ENCODE measurements at places on chromosomes 12 and 14. TPM values are rescaled to one million over a fixed set of nuclear protein-coding genes. Genes with fewer than 3 reads are reported as not detected.

GRCh38 chr14:33842299-33842698 lies 108.6 kb downstream of the EGLN3 start:
- H3K36me3 ChIP-seq, result no peaks in the 10 kb centered on the region
- no peak overlapping the region for H3K4me3 ChIP-seq
- peaks cover 8% of the 10 kb centered on the region for H3K27me3 ChIP-seq
- no peaks in the 10 kb centered on the region for H3K4me1 ChIP-seq

DNA sequence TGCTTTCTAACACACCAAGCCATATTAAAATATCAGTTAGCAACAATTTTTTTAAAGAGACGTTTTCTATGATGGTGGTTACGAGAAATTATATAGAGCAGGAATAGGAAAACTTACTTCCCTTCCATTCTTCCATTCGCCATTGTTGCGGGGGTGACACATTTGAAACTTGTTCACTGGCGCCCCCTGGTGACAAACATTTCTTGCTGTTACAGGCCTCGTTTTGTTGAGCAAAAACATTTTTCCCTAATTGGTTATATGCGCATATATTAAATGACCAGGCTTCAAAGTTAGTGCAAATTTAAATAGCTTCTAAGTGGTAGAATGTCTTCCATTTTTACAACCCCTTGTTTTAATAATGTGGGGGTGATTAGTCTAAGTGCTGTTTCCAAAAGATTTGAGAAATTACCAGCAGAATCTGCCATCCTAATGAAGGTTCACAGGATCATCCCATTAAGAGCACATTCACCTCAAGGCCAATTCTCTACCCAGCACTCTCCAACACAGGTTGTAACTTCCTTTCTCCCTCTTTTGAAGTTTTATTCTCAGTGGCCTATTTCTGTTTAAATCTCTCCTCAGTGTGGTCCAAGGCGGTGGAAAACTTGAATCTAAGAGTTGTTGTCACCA lies 1124.7 kb downstream of the FLRT2 start:
- no peaks in the 10 kb centered on the region for H3K36me3 ChIP-seq
- H3K27ac ChIP-seq, result no peak overlapping the region
- peak; percentile 37 for DNase-seq
- H3K4me3 ChIP-seq, result no peak overlapping the region

- H3K4me3 ChIP-seq, result no peak overlapping the region
- no peak for DNase-seq
- H3K36me3 ChIP-seq, result no peaks in the 10 kb centered on the region
- no peaks in the 10 kb centered on the region for H3K4me1 ChIP-seq
These were observed 33.7 kb upstream of the PAX9 start for GRCh38 chr14:36627981-36628380.

DNA sequence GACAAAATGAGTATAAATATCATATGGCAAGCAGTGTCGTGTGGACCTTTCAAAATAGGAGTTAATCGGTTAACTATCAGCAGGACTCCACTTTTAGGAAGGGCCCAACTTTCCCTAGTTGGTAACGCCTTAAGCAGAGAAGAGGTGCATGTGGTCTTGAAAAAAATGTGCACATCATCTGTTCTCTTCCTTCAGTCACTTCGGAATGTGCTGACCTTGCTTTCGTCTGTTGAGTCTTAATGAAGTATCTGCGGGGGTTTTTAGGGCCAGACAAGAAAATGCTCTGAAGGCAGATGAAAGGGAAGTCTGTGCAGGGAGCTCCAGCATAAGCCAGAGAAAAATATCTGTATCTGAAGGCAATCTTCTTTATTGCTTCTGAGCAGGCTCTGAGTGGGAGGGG lies 185.2 kb downstream of the AEBP2 start:
- H3K4me3 ChIP-seq, result no peak overlapping the region
- no peaks in the 10 kb centered on the region for H3K36me3 ChIP-seq
- no peaks in the 10 kb centered on the region for H3K4me1 ChIP-seq

- H3K4me1 ChIP-seq, result no peaks in the 10 kb centered on the region
- no peaks in the 10 kb centered on the region for H3K36me3 ChIP-seq
- H3K27ac ChIP-seq, result no peak overlapping the region
- no peaks in the 10 kb centered on the region for H3K27me3 ChIP-seq
These were observed 48.6 kb downstream of the KICS2 start for GRCh38 chr12:64173456-64173855.

- no peaks in the 10 kb centered on the region for H3K4me1 ChIP-seq
- no peak for DNase-seq
- peaks cover 6% of the 10 kb centered on the region for H3K27me3 ChIP-seq
- H3K4me3 ChIP-seq, result no peak overlapping the region
These were observed 868 bp downstream of the CATSPERB start for GRCh38 chr14:91731018-91731417.

GRCh38 chr12:116206828-116207227 lies 70.7 kb downstream of the MED13L start:
- H3K4me3 ChIP-seq, result no peak overlapping the region
- H3K4me1 ChIP-seq, result peaks cover 3% of the 10 kb centered on the region
- no peaks in the 10 kb centered on the region for H3K27me3 ChIP-seq

DNA sequence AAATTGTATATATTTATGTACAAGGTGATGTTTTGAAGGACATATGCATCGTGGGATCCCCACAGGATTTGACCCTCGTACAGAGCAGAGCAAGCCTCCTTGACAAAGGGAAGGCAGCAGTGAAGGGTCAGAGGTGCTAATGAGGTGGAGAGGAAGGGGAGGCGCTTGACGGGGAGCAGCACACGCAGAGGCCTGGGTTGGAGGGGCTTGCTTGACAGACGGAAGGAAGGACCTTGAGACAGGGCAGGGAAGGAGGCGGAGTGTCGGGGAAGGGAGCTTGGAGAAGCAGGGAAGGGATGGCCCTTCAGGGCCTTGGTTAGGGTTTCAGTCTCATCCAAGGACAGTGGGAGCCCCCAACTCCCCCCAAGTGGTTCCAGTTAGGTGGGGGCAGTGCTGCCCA lies 52.6 kb downstream of the ZNF664 start:
- no peaks in the 10 kb centered on the region for H3K27me3 ChIP-seq
- no peaks in the 10 kb centered on the region for H3K36me3 ChIP-seq
- no peak overlapping the region for H3K27ac ChIP-seq
- H3K4me3 ChIP-seq, result no peak overlapping the region
- no peak for DNase-seq
- no peaks in the 10 kb centered on the region for H3K4me1 ChIP-seq

- DNase-seq, result no peak
- H3K27me3 ChIP-seq, result no peaks in the 10 kb centered on the region
- H3K36me3 ChIP-seq, result no peaks in the 10 kb centered on the region
- peaks cover 19% of the 10 kb centered on the region for H3K4me1 ChIP-seq
- no peak overlapping the region for H3K27ac ChIP-seq
- H3K4me3 ChIP-seq, result no peak overlapping the region
These were observed 88.2 kb upstream of the PAWR start for GRCh38 chr12:79778802-79779448.

DNA sequence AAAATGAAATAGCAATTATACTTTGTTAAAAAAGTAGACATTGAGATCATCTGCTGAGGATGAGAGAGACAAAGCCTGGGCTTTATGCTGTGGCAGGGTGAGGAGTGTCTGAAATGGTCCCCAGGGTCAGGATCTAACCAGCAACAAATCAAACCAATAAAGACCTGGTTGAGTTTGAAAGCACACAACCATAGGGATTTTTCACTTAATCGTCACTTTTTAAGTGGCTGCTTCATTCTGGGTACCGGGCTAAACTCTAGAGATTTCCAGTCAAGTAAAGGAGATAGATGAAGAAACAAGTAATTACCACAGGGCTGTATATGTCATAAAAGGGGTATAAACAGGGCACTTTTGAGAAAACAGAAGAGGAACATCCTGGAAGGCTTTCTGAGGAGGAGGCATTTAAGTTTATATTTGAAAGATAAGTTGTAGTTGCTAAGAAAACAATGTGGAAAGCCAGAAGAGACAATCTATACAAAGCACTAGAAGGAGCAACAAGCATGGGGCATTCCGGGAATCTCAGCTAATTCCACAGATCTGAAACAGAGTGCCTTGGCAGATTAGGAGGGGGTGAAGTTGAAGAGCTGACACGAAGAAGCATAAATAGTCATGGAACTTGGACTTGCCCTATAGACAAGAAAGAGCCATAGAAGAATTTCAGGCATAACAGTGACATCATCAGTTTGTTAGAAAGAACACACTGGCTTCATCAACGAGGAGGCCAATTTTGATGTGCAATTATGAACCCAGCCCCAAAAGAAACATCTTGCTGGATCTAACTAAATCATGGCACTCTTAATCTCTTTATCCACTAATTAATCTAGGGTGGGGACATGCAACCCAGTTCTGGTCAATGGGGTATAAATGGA lies 46.9 kb upstream of the FRS2 start:
- no peak overlapping the region for H3K4me3 ChIP-seq
- no peak overlapping the region for H3K27ac ChIP-seq
- no peaks in the 10 kb centered on the region for H3K4me1 ChIP-seq
- no peak for DNase-seq
- H3K36me3 ChIP-seq, result no peaks in the 10 kb centered on the region

- peaks cover 21% of the 10 kb centered on the region for H3K4me1 ChIP-seq
- H3K27me3 ChIP-seq, result no peaks in the 10 kb centered on the region
- no peak overlapping the region for H3K4me3 ChIP-seq
- peaks cover 52% of the 10 kb centered on the region for H3K36me3 ChIP-seq
These were observed 12.9 kb downstream of the GPR84 start for GRCh38 chr12:54351341-54351740.

GRCh38 chr14:92500491-92500941 lies 13.1 kb upstream of the RIN3 start:
- H3K27ac ChIP-seq, result no peak overlapping the region
- H3K4me3 ChIP-seq, result no peak overlapping the region
- no peak for DNase-seq

DNA sequence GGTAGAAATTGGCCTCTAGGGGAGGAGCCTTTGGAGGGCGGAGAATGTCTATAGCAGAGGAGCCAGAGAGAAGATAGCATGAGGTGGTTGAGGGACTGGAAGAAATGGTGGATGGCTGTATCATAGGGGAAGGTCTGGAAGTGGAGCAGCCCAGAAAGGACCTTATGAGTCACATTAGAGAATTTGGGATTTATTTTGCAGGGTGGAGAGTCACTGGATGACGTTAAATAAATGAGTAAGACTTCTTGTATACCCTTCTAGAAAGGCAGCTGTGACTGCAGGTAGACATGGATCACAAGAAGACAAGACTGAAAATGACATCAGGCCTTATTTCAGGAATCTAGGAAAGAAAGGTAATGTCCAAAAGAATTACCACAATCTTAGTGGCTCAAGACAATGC lies 208.2 kb upstream of the TMTC1 start:
- H3K4me3 ChIP-seq, result no peak overlapping the region
- H3K27ac ChIP-seq, result no peak overlapping the region
- no peaks in the 10 kb centered on the region for H3K4me1 ChIP-seq
- no peak for DNase-seq
- no peaks in the 10 kb centered on the region for H3K36me3 ChIP-seq

- H3K4me3 ChIP-seq, result no peak overlapping the region
- DNase-seq, result no peak
- H3K4me1 ChIP-seq, result no peaks in the 10 kb centered on the region
- H3K27ac ChIP-seq, result no peak overlapping the region
These were observed 30.5 kb upstream of the CCND2 start for GRCh38 chr12:4243091-4243490.

GRCh38 chr14:29681316-29681715 lies 246.3 kb downstream of the PRKD1 start:
- no peak overlapping the region for H3K27ac ChIP-seq
- peaks cover 5% of the 10 kb centered on the region for H3K4me1 ChIP-seq
- H3K36me3 ChIP-seq, result no peaks in the 10 kb centered on the region

DNA sequence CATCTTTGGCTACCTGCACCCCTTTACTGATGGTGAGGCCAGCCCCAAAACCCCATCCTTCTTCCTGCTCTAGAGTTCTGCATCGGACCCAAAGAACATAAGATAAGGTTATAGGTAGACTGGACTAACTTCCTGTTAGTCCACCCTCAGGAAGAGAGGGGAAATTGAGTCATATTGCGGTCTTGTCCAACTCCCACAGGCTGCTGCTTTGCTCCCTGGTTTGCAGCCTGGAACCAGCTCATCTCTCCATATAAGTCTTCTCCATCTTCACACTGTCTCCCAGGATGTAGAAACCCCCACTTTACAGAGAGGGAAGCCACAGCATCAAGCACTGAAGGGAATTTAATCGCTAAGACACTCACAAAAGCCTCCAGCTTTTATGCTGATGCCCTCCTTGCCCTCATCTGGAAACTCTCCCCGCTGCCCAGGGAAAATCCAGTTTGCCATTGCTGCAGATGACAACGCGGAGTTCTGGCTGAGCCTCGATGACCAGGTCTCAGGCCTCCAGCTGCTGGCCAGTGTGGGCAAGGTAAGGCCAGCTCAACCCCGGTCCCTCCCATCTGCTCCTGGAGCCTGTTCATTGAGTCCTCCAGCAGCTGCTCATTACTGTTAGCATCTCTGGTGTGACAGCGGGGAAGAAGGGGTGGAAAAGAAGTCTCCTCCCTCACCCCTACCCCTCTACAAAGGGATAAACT lies 85.3 kb downstream of the B4GALNT3 start:
- no peak for DNase-seq
- H3K27me3 ChIP-seq, result no peaks in the 10 kb centered on the region
- no peak overlapping the region for H3K27ac ChIP-seq
- peaks cover 19% of the 10 kb centered on the region for H3K4me1 ChIP-seq
- no peak overlapping the region for H3K4me3 ChIP-seq
- H3K36me3 ChIP-seq, result no peaks in the 10 kb centered on the region

GRCh38 chr14:103107941-103108748 lies 13.6 kb downstream of the EXOC3L4 start:
- no peak overlapping the region for H3K27ac ChIP-seq
- peaks cover 11% of the 10 kb centered on the region for H3K27me3 ChIP-seq
- no peak for DNase-seq
- H3K36me3 ChIP-seq, result no peaks in the 10 kb centered on the region

DNA sequence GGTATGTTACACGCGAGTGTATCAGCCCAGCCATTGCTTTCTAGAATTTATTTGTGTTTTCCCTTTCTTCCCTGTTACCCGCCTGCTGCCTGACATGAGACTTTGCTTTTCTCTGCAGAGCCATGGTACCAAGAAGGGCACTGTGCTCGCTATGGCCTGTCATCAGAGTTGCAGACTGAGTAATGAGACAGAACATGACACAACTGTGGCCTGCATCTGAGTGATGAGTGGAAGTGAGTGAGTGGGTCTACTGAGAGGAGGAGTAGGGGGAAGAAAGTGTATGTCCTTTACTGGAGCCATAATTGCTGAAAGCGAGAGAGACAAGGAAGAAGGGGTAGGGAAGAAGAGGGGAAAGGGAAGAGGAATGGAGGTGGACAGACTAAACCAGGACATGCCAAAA lies 2.9 kb downstream of the RILPL1 start:
- no peak overlapping the region for H3K4me3 ChIP-seq
- no peaks in the 10 kb centered on the region for H3K36me3 ChIP-seq
- no peaks in the 10 kb centered on the region for H3K27me3 ChIP-seq
- DNase-seq, result no peak
- H3K4me1 ChIP-seq, result peaks cover 24% of the 10 kb centered on the region

DNA sequence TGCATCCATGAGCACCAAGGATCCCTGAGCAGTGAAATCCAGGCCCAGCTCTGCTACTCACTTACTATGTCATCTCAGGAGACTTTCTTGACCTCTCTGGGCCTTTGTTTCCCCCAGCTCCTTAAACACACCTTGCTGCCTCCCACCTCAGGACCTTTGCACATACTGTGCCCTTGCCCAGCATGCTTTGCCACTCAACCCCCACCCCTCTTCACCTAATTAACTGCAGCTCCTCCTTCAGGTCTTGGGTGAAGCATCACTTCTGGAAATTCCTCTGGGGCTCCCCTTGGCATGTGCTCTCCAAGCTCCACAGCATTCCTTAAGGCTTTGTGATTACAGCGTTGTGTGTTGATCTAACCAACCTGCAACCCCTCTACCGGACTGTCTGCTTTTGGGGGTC lies 15.9 kb downstream of the WSCD2 start:
- no peaks in the 10 kb centered on the region for H3K4me1 ChIP-seq
- no peak overlapping the region for H3K27ac ChIP-seq
- no peak overlapping the region for H3K4me3 ChIP-seq
- no peak for DNase-seq
- no peaks in the 10 kb centered on the region for H3K36me3 ChIP-seq

LMO3 gene
- 0.89 TPM for total RNA-seq

CLEC12A gene
- 2.2 TPM for total RNA-seq

PPP4R4 gene
- 0.55 TPM for total RNA-seq

C12orf50 gene
- total RNA-seq, result 0.04 TPM

P2RX2 gene
- not detected for total RNA-seq

RNASE1 gene
- 103 TPM for total RNA-seq
